ENCODE measurements at places on chromosomes 16 and 17. TPM values are rescaled to one million over a fixed set of nuclear protein-coding genes. Genes with fewer than 3 reads are reported as not detected.

- DNase-seq = no peak
These were observed 160.1 kb downstream of the GRIN2A start for GRCh38 chr16:10022098-10022497.

DNA sequence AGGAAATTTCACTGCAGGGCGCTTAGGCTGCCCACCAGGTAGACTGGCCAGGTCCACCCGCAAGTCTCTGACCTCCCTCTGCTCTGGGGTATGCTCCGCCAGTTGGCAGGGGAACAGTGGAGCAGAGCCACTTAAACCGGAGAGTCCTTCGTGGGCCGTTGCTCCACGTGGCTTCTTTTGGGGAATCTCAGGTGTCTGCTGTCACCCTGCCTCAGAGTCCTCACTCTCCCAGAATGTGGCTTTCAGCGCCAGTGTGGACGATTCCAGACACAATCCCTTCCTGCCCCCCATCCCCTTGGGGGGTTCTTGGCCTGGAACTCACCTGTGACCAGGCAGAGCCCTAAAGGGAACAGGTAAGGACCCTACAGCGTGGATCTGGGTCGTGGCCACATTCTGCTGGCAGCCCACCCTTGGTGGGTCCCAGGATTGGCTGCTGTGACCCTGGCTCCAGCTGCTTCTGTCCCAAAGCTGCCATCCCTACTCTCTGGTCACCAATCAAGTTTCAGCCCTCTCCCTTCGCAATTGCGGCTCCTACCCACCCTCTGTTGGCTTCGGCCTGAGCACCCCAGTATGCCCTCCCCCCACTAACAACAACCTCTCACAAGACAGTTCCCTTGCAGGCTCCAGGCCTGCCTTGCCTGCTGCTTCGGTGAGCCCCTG lies 22.2 kb downstream of the DHRS7C start:
- no peak for DNase-seq

GRCh38 chr17:81135505-81136278 lies 29.6 kb upstream of the PVALEF start:
- DNase-seq = no peak

DNA sequence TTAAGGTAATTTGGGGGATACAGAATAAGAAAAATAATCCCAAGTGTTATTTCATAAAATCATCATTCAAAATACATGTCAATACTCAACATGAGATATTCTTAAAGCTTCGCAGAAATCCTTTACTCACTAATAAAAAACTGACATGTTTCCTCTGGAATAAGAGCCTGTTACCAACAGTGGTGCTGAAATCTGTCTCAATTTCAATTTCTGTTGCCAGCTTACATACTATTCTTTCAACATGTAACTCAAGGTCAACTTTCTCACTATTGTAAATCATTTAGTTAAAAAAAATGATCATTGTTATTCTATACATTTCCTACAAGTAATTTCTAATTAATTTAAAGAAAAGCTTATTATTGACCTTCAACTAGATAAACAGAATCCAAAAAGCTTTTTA lies 67.9 kb downstream of the CEP95 start:
- no peak for DNase-seq

Gene PAM16
- 38.2 TPM for total RNA-seq
